ENCODE measurements at places on chromosomes 12 and 14.

- peak; percentile 69 for DNase-seq
These were observed 9.8 kb upstream of the SSTR1 start for GRCh38 chr14:38197784-38198335.

GRCh38 chr14:29262979-29263378 is 496.4 kb downstream of the FOXG1 start:
- DNase-seq, result peak; percentile 10

DNA sequence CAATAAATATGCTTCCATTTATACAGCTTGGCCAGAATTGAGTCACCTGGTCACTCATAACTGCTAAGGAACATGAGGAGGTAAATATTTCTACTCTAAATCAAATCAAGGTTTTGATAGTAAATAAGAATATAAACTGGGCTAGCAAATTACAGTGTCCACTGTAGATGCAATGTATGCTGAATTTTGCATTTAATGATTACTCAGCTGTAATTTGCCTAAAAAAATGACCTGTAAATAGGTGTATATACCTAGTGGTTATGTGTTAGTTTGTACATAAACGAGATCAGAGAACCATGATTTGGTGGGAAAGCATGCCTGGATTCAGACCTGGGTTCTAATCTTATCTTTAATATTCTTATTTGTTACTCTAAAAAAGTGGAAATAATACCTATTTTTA is 76.6 kb upstream of the CNTN1 start:
- no peak for DNase-seq

DNA sequence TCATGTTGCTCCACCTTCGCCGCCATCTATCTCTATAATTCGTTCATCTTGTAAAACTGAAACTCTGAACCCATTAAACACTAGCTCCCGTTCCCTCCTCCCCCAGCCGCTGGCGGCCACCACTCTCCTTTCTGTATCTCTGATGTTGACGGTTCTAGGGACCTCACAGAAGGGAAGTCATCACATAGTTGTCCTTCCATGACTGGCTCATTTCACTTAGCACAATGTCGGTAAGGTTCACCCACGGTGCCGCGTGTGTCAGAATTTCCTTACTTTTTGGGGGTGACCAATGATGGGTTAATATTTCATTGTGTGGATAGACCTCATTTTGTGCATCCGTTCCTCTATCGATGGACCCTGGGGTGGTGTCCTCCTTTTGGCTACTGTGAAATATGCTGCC is 2.0 kb upstream of the CACNA2D4 start:
- DNase-seq, result no peak

GRCh38 chr12:57055824-57056223 is 5.9 kb upstream of the MYO1A start:
- DNase-seq, result no peak

DNA sequence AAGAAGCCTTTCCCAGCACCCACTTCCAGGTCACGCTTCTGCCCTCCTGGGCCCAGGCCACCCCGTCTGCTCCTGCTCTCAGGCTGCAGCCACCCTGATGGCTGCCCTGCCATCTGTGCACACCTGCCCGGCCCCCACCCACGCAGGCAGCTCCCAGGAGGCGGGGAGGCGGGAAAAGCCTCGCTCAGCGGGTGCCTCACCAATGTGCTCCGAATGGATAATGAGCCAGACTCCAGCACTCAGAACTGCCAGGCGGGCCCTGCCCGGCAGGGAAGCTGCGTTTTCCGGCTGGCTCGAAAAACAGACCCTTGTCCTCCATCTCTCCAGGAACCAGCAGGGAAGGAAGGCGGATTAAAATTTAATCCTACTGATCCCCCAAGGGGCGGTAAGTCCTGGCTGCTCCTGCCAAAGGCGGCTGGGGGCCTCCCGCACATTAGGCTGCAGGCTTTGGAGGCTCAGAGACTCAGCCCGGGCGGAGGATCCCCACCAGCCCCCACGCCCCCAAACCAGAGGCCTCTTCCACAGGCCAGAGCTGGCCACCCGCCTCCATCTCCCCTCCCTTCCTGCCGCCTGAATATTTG is 104.0 kb downstream of the NCOR2 start:
- no peak for DNase-seq

- no peak for DNase-seq
These were observed 53.8 kb downstream of the CALM1 start for GRCh38 chr14:90450667-90451066.

DNA sequence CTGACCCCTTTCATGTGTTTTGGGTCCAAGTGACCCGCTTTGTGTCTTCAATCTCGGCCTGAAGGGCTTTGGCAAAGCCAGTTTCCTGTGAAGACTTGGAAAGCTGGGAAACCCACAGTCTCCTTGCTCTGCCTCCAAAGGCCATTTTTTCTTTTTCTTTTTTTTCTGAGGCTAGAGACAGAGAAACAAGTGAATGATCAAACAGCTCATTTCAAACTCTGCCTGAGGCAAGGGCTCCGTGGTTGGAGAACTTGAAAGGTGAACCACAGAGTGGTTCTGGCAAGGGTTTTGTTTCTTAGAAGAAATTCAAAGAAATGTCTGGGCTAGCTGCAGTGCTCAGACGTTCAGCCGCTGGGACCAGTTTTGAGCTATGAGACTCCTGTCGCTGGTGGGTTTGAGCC is 62.7 kb downstream of the ERH start:
- DNase-seq, result peak; percentile 18

- DNase-seq, result peak; percentile 83
These were observed 136.0 kb downstream of the KSR2 start for GRCh38 chr12:117832459-117833457.

- no peak for DNase-seq
These were observed 627 bp downstream of the TESC start for GRCh38 chr12:117098361-117099217.

DNA sequence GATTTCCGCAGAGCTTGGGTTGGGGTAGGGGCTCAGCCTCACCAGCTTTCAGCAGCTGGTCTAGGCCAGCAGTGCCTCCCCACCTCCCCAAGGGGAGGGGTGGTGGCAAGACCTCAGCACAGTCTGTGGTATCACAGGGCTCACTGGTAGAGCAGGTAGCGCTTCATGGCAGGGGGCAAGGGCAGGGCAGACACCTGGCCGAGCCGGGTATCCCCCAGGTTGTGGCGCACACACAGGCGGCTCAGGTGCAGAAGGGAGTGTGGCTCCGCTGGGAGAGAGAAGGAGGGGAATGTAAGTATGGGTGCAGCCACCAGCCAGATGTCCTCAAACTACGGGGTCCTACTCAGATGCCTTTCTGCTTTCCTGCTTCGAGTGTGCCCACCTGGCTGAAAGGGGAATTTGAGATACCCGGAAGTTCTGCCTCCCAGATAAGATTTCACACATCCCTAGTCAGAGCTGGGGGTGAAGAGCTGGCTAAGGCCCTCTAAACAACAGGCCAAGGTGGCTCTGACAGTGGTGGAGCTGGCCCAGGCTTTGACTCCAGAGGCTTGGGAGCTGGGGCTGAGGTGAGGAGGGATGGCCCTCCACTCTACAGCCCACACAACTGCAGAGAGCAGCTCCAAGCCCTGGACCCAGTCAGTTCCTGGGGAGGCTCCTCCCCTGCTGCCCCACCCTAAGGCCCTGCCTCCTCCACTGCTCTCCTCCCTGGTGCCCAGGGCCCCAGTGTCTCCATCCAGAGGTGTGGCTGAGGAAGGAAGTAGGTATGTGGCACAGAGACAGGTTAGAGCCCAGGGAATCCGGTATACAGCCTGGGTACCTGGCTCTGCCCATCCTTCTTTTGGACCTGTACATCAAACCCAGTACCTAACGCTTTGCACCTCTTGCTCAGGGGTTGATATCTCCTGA is 1.8 kb downstream of the SPSB2 start:
- DNase-seq, result peak; percentile 69

DNA sequence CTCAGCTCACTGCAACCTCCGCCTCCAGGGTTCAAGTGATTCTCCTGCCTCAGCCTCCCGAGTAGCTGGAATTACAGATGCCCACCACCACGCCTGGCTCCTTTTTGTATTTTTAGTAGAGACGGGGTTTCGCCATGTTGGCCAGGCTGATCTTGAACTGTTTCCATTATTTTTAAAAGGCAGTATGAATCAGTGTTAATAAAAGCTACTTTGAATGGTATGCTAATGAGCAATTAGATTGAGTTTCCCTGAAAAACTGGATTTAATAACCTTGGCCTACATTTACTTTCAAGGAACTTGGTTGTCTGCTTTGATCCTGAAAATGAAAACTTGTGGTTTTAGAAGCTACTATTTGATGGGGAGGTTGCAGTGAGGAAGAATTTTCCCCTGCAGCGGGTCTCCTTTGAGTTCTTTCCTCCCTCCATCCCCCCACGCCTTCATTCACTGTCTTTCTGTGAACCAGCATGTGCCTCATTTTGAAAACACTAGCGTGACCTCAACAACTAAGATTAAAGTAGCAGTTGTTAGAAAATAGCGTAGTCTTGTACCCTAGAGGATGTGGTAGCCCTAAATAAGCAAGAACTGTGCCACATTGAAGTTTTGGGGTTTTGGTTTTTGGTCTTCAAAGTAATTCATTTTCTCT is 17.8 kb upstream of the RPS6KA5 start:
- no peak for DNase-seq

DNA sequence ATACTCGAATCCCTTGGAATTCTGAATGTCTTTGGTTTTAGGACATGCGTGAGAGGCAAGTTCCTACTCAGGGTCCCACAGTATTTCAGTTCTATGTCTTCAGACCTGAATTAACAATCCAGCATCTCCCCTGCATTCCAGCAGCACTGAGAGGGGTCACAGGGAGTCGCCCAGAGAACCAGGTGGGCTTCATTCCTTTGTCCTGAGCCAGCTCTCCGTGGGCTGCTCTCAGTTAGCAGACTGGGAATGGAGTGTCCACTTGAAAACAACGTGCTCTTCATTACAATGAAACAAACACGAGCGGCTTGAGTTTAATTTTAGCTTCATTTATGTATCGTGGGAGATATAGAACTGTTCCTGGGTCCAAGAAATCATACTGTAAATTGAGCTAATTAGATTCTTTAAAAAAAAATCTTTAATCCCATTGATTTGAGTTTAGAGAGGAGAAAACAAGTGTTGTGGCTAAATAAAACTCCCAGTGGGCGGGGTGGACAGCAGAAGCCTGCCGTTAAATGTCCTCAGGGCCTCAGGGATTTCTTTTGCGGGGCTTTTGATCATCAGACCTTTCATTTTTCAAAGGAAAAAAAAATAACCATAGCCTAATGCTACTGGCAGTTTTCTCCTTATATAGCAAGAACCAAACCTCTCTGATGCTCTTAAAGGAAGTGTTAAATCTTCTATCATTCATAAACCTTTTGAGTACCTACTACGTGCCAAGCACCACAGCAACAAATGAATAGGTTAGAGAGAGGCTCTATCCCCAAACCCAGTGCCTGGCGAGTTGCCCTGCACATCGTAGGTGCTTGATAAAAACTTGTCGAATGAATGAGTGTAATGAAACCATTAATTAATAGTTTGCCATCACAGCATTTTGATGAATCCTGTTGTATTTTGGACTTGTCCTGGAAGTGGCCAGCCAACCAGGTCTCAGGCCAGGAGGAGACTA is 140.4 kb downstream of the CHST11 start:
- DNase-seq, result no peak

- DNase-seq, result no peak
These were observed 13.4 kb downstream of the PSEN1 start for GRCh38 chr14:73149753-73150152.

- peak; percentile 1 for DNase-seq
These were observed 502.6 kb downstream of the FUT8 start for GRCh38 chr14:65915125-65915524.

- peak; percentile 51 for DNase-seq
These were observed 146.8 kb upstream of the RASSF8 start for GRCh38 chr12:25811656-25812126.

DNA sequence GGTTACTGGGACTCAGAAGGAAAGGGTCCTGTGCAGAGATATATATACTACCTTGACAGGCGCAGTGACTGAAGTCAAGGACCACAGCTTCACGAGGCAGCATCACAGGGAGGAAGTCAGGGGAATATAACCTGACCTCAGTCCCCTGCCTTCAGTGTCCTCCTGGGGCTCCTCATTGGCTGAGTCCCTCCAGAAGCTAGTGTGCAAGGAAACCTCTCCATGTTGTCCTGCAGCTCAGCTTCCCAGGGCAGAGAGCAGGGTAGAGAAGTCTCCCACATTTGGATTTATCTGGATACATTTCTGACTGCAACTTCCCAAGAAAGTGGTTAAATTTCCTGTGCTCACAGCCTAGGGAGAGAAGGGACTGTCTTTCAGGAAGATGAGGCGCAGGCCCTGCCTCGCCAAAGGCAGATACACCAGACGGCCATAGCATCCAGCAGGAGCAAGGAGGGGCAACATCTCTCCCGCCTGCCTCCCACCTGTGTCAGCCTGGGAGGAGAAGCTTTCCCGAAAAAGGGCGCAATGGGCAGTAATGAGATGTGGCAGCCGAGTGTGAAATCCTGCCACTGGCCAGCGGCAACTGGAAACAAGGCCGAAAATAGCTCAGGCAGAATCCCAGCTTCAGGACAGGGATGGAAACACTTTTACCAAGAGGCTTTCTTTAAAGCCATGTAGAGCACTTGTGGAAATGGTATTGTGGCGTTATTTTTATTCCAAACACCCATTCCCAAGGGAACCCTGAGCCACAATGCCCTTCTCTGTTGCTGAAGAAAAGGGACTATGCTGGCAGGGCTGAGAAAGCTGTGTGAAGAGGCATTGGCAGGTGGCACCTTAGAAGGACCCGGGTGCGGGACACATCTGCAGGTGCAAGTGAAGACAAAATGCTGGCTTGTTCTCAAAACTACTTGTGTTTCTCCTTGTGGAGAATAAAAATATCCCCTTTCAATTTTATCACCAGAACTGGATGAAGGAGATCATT is 54.9 kb upstream of the HIF1A start:
- no peak for DNase-seq

DNA sequence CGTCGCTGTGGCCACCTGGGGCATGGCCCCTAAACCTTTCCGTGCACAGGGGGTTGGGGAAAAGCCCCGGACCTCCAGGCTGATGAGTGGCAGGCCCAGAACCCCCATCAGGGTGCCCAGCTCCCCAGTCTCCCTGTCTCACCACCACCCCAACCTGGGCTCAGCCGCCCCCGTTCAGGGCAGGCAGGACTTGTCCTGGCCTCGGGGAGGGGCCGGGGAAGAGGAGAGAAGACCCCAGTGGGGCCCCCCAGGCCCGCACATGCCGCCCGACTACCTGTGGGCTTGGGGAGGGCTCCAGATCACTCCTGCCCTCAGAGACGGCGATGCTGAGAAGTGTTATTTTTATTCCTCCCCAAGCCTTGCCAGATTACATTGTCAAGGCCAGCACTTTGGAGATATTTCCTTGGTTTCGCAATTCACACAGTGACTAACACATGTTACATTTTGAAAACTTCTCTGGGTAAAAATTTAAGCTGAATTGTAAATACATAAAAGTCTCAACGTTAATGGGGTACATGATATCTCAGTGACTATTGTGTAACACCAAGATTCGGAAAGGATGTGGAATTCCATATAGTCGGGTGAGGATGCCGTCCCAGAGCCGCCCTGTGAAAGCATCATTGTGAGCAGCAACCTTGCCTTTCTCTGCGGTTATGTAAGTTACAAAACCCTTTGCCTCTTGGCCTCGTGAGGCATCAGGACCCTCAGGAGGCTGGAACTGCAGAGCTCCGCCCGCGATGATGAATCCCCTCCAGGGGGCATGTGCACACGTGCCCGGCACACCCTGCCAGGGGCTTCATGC is 85.6 kb upstream of the DIO3 start:
- DNase-seq, result peak; percentile 34

GRCh38 chr14:64763801-64764621 is 59.8 kb downstream of the PLEKHG3 start:
- DNase-seq, result peak; percentile 59

GRCh38 chr12:92929983-92930382 is 888 bp upstream of the EEA1 start:
- DNase-seq, result no peak

Measured in EL (cell line).